ENCODE measurements at places on chromosomes 1 and 21. TPM values are rescaled to one million over a fixed set of nuclear protein-coding genes. Genes with fewer than 3 reads are reported as not detected.

HFM1 gene
- total RNA-seq = not detected

PADI4 gene
- total RNA-seq = not detected

OR2T29 gene
- total RNA-seq = not detected

DNA sequence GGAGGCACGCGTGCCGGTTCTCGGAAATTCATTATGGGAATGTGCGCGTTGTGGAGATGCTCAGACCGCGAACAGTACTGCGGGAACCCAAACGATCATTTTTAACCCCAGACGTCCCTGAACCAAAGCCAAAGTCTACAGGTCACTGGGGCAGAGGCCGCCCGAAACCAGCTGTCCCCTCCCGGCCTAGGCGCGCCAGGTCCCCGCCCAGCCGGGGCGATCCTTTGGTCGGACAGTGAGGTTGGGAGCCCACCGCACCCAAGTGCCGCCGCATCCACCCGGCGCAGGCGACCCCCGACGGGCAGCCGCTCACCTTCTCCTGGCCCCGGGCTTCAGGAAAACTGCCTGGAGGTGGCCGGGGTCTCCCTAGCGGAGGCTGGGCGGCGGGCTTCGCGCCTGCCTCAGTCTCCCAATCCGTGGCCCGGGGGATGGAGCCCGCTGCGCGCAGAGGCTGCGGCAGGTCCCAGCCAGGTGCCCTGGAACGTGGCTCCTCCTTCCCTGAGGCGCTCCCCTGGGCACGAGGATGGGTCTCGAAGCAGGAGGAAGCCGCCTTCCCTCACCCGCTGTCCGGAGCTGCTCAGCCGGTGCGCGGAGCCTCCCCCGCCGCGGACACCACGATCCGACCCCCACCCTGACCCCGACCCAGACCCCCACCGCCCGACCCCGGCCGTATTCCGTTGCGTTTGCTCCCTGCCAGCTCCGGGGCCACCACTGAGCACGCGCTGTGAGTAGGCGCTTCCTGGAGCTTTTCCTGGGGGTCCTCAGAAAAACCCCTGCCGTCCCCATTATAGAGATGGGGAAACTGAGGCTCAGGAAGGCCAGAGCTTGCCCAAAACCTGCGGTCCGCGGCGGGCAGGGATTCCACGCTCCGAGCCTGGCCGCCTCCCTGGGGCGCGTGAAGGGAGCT lies 8.1 kb upstream of the SLX9 start:
- peaks cover 53% of the 10 kb centered on the region for H3K4me1 ChIP-seq
- peak overlapping the region; percentile 84 for H3K27ac ChIP-seq
- peak overlapping the region; percentile 57 for H3K4me3 ChIP-seq
- H3K27me3 ChIP-seq = no peaks in the 10 kb centered on the region
- H3K36me3 ChIP-seq = no peaks in the 10 kb centered on the region
- peak; percentile 23 for DNase-seq

GRCh38 chr1:230860617-230861384 lies 7.5 kb downstream of the C1orf198 start:
- no peak overlapping the region for H3K27ac ChIP-seq
- DNase-seq = no peak
- H3K27me3 ChIP-seq = no peaks in the 10 kb centered on the region
- H3K4me1 ChIP-seq = no peaks in the 10 kb centered on the region
- H3K36me3 ChIP-seq = no peaks in the 10 kb centered on the region
